ENCODE measurements at places on chromosomes 6 and 20.

DNA sequence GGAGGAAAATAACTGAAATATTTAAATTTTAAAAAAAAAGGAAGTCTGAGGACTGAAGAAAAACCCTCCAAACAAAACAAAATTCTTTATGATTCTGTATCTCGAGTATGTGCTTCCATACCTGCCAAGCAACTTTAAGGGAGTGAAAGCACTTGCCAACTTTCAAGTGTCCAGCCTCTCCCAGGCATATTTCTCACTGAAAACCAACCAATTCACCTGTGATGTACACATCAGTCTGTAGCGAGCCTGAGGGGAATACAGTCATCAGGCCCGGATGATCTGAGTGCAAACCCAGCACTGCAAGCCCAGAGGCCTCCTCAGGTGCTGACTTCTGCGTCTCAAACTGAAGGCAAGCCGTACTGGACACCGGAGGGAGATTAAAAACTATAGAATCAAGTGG lies 164.8 kb upstream of the NT5E start:
- no peak overlapping the region for H3K4me3 ChIP-seq
- no peaks in the 10 kb centered on the region for H3K27me3 ChIP-seq
- DNase-seq, result no peak
- H3K27ac ChIP-seq, result no peak overlapping the region
- no peaks in the 10 kb centered on the region for H3K36me3 ChIP-seq

- H3K4me3 ChIP-seq, result no peak overlapping the region
- H3K4me1 ChIP-seq, result peaks cover 6% of the 10 kb centered on the region
- peak; percentile 11 for DNase-seq
- H3K27ac ChIP-seq, result no peak overlapping the region
- no peaks in the 10 kb centered on the region for H3K36me3 ChIP-seq
- no peaks in the 10 kb centered on the region for H3K27me3 ChIP-seq
Observed at GRCh38 chr20:46458866-46459750, 52.7 kb upstream of the ELMO2 start.

- H3K36me3 ChIP-seq, result no peaks in the 10 kb centered on the region
- peaks cover 34% of the 10 kb centered on the region for H3K4me1 ChIP-seq
- H3K27ac ChIP-seq, result no peak overlapping the region
- peak overlapping the region; percentile 44 for H3K4me3 ChIP-seq
Observed at GRCh38 chr6:4208158-4208557, 72.8 kb upstream of the ECI2 start.

DNA sequence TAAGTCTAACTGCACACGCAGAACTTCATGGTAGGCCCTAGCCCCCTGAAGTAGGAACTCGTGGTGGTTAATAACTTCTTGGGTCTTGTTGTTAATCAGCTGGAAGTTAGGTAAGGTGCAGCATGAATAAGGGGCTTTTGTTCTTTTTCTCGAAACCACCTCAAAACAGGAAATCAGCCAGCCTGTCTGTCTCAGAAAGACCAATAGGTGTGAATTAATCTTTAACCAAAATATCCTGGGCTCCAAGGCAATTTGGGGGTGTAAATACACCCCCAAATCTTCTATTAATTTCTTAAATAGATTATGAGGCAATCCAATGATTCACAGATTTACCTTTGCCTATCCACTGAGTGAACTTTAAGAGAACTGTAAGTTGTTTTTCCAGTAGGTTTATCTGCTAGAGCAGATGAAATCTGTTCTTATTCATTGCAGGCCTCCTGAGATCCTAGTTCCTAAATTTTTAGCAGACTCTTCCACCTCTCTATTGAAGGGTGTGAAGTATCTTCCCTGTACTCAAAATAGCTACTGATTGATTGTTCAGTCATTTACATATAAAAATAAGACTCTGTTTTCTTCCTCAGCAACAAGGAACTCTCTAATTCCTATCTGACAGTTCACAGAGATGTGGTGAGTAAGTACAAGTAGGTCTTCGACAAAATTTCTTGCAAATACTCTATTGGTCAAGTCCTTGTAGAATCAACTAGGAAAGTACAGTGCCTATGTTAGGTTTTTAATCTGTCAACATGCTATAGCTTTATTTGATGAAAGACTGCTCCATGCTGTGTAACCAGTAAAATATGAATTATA lies 427.1 kb upstream of the NOX3 start:
- no peak overlapping the region for H3K4me3 ChIP-seq
- H3K36me3 ChIP-seq, result no peaks in the 10 kb centered on the region
- peaks cover 11% of the 10 kb centered on the region for H3K4me1 ChIP-seq
- H3K27ac ChIP-seq, result no peak overlapping the region

GRCh38 chr6:44663860-44664634 lies 276.5 kb downstream of the CDC5L start:
- H3K4me3 ChIP-seq, result no peak overlapping the region
- no peaks in the 10 kb centered on the region for H3K4me1 ChIP-seq
- H3K36me3 ChIP-seq, result no peaks in the 10 kb centered on the region
- no peak for DNase-seq

- no peaks in the 10 kb centered on the region for H3K4me1 ChIP-seq
- no peaks in the 10 kb centered on the region for H3K27me3 ChIP-seq
- no peaks in the 10 kb centered on the region for H3K36me3 ChIP-seq
- no peak for DNase-seq
Observed at GRCh38 chr20:5327356-5327755, 10.6 kb upstream of the PROKR2 start.

- peaks cover 54% of the 10 kb centered on the region for H3K4me1 ChIP-seq
- no peak overlapping the region for H3K27ac ChIP-seq
- H3K36me3 ChIP-seq, result no peaks in the 10 kb centered on the region
- no peaks in the 10 kb centered on the region for H3K27me3 ChIP-seq
Observed at GRCh38 chr20:32526125-32526524, 59.0 kb downstream of the NOL4L start.

GRCh38 chr6:12026120-12026519 lies 14.0 kb downstream of the HIVEP1 start:
- peaks cover 6% of the 10 kb centered on the region for H3K36me3 ChIP-seq
- H3K4me3 ChIP-seq, result no peak overlapping the region
- H3K27me3 ChIP-seq, result no peaks in the 10 kb centered on the region
- no peaks in the 10 kb centered on the region for H3K4me1 ChIP-seq
- DNase-seq, result no peak

Data from B cell (primary cell).